B cell (primary cell): ENCODE measurements at places on chromosomes 7 and 10. TPM values are rescaled to one million over a fixed set of nuclear protein-coding genes. Genes with fewer than 3 reads are reported as not detected.

DNA sequence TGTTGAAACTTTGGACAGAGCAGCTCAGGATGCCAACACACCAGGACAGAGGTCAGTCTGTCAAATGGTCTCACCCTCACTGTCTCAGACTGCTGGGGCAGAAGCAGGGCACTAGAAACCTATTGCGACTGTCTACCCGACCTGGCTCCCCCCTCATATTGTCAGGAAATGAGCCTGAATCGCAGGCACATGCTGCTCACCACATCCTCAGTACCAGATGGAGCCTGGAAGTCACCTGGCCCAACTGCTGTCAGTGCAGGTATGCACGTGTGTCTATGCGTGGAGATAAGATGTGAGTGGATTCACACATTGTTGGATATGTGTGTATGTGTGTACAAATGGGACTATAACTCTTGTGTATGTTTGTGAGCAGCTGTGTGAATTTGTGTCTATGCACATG, 3.2 kb upstream of the CDHR1 start:
- no peaks in the 10 kb centered on the region for H3K36me3 ChIP-seq
- no peak overlapping the region for H3K4me3 ChIP-seq
- no peak for DNase-seq
- no peak overlapping the region for H3K27ac ChIP-seq
- H3K27me3 ChIP-seq: peaks cover 40% of the 10 kb centered on the region

GRCh38 chr7:117869374-117869773, 3.9 kb downstream of the CTTNBP2 start:
- H3K4me3 ChIP-seq: no peak overlapping the region
- H3K27me3 ChIP-seq: peaks cover 26% of the 10 kb centered on the region
- no peak for DNase-seq
- no peaks in the 10 kb centered on the region for H3K36me3 ChIP-seq

GRCh38 chr10:111267673-111268072, 190.8 kb downstream of the ADRA2A start:
- H3K4me3 ChIP-seq: no peak overlapping the region
- H3K27ac ChIP-seq: no peak overlapping the region
- no peaks in the 10 kb centered on the region for H3K36me3 ChIP-seq
- H3K4me1 ChIP-seq: no peaks in the 10 kb centered on the region
- no peak for DNase-seq

MALRD1 gene
- not detected in 2 replicates for total RNA-seq

GRCh38 chr10:60313589-60313952, 76.1 kb downstream of the ANK3 start:
- H3K4me3 ChIP-seq: no peak overlapping the region
- no peaks in the 10 kb centered on the region for H3K36me3 ChIP-seq

GRCh38 chr7:105691680-105692564, 110.6 kb upstream of the EFCAB10 start:
- H3K27ac ChIP-seq: peak overlapping the region; percentile 97
- H3K27me3 ChIP-seq: no peaks in the 10 kb centered on the region
- peaks cover 29% of the 10 kb centered on the region for H3K4me1 ChIP-seq
- H3K4me3 ChIP-seq: peak overlapping the region; percentile 86
- H3K36me3 ChIP-seq: no peaks in the 10 kb centered on the region

- no peak overlapping the region for H3K4me3 ChIP-seq
- peaks cover 32% of the 10 kb centered on the region for H3K27me3 ChIP-seq
- no peak overlapping the region for H3K27ac ChIP-seq
- no peaks in the 10 kb centered on the region for H3K36me3 ChIP-seq
- H3K4me1 ChIP-seq: no peaks in the 10 kb centered on the region
- DNase-seq: no peak
These were observed 6.4 kb downstream of the DRGX start for GRCh38 chr10:49389361-49389933.

DNA sequence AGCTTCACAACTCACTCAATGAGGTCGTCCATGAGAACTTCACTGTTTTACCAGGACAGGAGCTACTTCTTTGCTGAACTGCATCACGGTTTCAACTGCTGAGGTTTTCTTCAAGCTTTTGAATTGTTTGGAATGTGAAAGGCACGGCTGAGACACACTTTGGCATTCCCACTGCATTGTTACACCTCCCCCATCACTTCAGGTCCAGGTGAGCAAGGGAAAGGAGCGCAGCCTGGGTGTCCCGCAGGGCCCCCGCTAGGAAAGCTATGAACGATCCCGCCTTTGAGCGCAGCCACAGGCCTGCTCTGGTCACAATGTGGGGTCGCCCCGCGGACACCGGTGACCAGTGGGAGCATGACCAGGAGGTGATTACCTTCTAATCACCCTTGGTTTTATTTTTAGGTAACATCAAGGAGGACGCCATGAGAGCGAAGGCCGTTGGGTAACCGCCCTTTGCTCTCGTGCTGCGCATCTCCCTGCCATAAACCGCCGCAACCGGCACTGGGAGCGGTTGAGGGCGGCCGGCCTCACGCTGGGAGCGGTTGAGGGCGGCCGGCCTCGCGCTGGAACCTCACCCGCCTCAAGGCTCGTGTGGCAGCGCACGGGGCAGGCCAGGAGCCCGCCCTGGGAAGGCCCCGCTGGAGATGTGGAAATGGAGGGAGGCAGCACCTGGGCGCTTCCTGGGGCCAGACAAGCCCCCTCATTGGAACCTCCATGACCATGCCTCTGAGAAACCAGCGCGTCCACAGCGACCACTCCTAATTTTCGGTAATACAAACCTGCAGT, 50.9 kb upstream of the SGMS1 start:
- no peaks in the 10 kb centered on the region for H3K27me3 ChIP-seq
- H3K4me1 ChIP-seq: peaks cover 4% of the 10 kb centered on the region
- no peak for DNase-seq

- no peak overlapping the region for H3K4me3 ChIP-seq
- H3K27ac ChIP-seq: no peak overlapping the region
- H3K27me3 ChIP-seq: no peaks in the 10 kb centered on the region
These were observed 21.3 kb downstream of the MDH2 start for GRCh38 chr7:76069238-76069638.

DNA sequence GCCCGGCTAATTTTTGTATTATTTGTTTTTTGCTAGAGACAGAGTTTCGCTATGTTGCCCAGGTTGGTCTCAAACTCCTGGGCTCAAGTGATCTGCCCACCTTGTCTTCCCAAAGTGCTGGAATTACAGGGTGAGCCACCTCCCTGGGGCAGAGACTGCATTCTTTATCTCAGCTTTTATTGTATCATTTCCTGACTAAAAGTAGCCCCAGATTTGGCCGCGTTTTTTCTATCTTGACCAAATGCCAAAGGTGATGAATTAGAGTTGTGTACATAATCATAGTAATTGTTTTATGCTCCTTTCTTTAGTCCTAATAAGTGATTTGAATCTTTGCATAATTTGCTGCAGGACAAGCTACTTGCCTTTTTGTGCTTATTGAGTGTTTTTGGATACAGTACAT, 3.1 kb upstream of the SMNDC1 start:
- no peaks in the 10 kb centered on the region for H3K27me3 ChIP-seq
- no peaks in the 10 kb centered on the region for H3K36me3 ChIP-seq
- H3K27ac ChIP-seq: no peak overlapping the region
- H3K4me1 ChIP-seq: peaks cover 23% of the 10 kb centered on the region
- no peak for DNase-seq

SFRP4 gene
- total RNA-seq: not detected in 2 replicates

DNA sequence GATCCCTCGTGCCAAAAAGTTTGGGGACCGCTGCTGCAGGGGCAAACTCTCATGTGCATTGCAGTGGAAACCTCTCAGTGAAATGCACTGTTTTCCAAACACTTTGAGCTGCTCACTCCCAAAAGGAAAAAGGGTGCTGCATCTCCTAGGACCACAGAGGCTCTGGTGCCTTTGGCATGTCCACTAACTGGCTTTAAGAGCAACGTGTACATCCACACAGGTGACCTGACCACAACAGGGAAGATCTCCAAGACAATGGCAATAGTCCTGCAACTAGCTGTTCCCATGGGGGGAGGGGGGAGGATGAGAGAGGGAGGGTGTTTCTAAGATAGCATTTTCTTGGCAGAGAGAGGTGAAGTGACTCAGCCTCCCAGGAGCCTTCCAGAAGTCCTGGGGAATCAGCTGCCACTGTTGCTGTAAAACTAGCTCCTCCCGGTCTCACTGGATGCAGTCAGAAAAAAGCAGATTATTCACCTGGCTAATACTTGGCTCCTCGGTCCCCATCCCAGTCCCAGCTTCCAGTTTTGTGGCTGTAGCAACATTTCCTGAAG, 181.7 kb downstream of the HECW1 start:
- H3K27me3 ChIP-seq: no peaks in the 10 kb centered on the region
- H3K4me1 ChIP-seq: no peaks in the 10 kb centered on the region
- H3K36me3 ChIP-seq: no peaks in the 10 kb centered on the region
- H3K4me3 ChIP-seq: no peak overlapping the region
- H3K27ac ChIP-seq: no peak overlapping the region

SPDYE16 gene
- total RNA-seq: 0.53 and 0.69 TPM in 2 replicates

DPYSL4 gene
- total RNA-seq: 0.22 TPM in 1 of 2 replicates, not detected in the other

DNA sequence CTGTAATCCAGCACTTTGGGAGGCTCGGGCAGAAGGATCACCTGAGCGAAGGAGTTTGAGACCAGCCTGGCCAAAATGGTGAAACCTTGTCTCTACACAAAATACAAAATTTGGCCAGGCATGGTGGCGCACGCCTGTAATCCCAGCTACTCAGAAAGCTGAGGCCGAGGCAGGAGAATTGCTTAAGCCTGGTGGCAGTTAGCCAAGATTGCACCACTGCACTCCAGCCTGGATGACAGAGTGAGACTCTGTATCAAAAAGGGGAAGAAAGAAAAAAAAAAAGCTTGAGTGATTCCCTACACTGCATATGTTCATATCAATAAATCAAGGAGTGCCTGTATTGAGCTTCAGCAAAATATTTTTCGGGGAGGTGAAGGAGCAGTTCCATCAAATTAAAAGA, 45.8 kb upstream of the SRRM3 start:
- DNase-seq: no peak
- no peaks in the 10 kb centered on the region for H3K4me1 ChIP-seq
- no peaks in the 10 kb centered on the region for H3K27me3 ChIP-seq
- H3K4me3 ChIP-seq: no peak overlapping the region
- H3K36me3 ChIP-seq: no peaks in the 10 kb centered on the region
- no peak overlapping the region for H3K27ac ChIP-seq

DNA sequence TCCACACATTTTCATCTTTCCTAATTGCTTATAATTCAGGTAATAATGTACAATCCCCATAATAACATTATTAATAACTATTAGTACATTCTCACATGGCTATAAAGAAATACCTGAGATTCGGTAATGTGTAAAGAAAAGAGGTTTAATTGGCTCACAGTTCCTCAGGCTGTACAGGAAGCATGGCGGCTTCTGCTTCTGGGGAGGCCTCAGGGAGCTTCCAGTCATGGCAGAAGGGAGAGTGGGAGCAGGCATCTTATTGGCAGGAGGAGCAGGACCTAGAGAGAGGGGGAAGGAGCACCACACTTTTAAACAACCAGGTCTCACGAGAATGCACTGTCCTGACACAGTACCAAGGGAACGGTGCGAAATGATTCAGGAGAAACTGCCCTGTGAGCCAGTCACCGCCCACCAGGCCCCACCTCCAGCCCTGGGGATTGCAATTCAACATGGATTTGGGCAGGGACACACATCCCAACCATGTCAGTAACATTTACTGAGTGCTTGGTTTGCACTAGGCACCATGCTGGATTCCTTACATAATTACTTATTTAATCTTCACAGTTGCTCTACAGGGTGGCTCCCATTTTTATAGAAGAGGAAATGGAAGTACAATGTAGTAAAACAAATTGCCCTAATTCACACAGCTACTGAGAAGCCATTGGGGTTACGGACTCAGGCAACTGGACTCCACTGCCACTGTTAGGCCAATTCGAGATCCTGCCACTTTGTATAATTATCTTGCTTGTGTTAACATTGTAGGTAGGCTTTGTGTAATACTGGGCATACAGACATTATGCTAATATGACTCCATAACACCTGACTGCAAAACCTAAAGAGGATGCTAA, 8.7 kb upstream of the ESYT2 start:
- H3K4me3 ChIP-seq: no peak overlapping the region
- H3K4me1 ChIP-seq: no peaks in the 10 kb centered on the region
- H3K27me3 ChIP-seq: no peaks in the 10 kb centered on the region

DNA sequence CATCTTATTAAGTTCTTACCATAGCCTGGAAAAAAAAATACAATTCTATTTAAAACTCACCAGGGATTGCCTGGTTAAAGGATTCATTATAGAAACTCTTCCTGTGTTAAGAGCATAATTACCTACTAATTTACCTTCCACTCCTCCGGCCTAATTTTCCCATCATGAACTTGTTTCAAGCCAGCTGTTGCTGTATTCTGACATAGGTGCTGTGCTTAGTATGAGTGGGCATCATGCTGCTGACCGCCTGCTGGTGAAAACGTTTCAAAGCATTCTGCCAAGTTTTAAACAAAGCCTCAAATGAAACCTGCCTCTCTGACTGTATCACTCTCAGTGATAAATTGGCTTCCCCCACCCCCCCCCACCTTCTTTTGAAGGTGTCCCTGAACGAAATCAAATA, 47.8 kb upstream of the KCNMA1 start:
- no peak overlapping the region for H3K27ac ChIP-seq
- H3K36me3 ChIP-seq: no peaks in the 10 kb centered on the region
- no peak for DNase-seq
- no peaks in the 10 kb centered on the region for H3K4me1 ChIP-seq
- H3K27me3 ChIP-seq: peaks cover 3% of the 10 kb centered on the region

- peaks cover 2% of the 10 kb centered on the region for H3K27me3 ChIP-seq
- no peak for DNase-seq
- H3K36me3 ChIP-seq: no peaks in the 10 kb centered on the region
- H3K27ac ChIP-seq: no peak overlapping the region
- no peak overlapping the region for H3K4me3 ChIP-seq
- H3K4me1 ChIP-seq: no peaks in the 10 kb centered on the region
These were observed 76.5 kb downstream of the ARL5B start for GRCh38 chr10:18735711-18736110.

GRCh38 chr7:74092964-74093471, 9.4 kb downstream of the LIMK1 start:
- no peaks in the 10 kb centered on the region for H3K36me3 ChIP-seq
- no peaks in the 10 kb centered on the region for H3K27me3 ChIP-seq
- H3K27ac ChIP-seq: peak overlapping the region; percentile 81
- H3K4me1 ChIP-seq: peaks cover 34% of the 10 kb centered on the region
- peak; percentile 64 for DNase-seq

- no peak overlapping the region for H3K4me3 ChIP-seq
- no peaks in the 10 kb centered on the region for H3K27me3 ChIP-seq
These were observed 173.0 kb downstream of the SKAP2 start for GRCh38 chr7:26691406-26691805.

- no peak for DNase-seq
- H3K4me3 ChIP-seq: no peak overlapping the region
- peaks cover 9% of the 10 kb centered on the region for H3K4me1 ChIP-seq
- H3K27me3 ChIP-seq: no peaks in the 10 kb centered on the region
- H3K36me3 ChIP-seq: no peaks in the 10 kb centered on the region
- H3K27ac ChIP-seq: no peak overlapping the region
These were observed 249.7 kb downstream of the CREB5 start for GRCh38 chr7:28661826-28662595.
